Temporal lobe (tissue), 4 donors: ENCODE measurements at places on chromosomes 12 and 14. TPM values are rescaled to one million over a fixed set of nuclear protein-coding genes. Genes with fewer than 3 reads are reported as not detected.

The C1R gene
- 4.4 TPM for total RNA-seq

The CLEC4A gene
- total RNA-seq = 0.25 TPM

The ZFYVE26 gene
- 21.4 TPM for total RNA-seq

The ADAMTS20 gene
- 0.25 TPM for total RNA-seq

The RPAP3 gene
- total RNA-seq = 19.7 TPM
